Activated gamma-delta T cell (primary cell): ENCODE measurements at places on chromosomes 16 and 17.
A peak's percentile ranks its signal among the peaks of the same experiment; 100 is the strongest.

DNA sequence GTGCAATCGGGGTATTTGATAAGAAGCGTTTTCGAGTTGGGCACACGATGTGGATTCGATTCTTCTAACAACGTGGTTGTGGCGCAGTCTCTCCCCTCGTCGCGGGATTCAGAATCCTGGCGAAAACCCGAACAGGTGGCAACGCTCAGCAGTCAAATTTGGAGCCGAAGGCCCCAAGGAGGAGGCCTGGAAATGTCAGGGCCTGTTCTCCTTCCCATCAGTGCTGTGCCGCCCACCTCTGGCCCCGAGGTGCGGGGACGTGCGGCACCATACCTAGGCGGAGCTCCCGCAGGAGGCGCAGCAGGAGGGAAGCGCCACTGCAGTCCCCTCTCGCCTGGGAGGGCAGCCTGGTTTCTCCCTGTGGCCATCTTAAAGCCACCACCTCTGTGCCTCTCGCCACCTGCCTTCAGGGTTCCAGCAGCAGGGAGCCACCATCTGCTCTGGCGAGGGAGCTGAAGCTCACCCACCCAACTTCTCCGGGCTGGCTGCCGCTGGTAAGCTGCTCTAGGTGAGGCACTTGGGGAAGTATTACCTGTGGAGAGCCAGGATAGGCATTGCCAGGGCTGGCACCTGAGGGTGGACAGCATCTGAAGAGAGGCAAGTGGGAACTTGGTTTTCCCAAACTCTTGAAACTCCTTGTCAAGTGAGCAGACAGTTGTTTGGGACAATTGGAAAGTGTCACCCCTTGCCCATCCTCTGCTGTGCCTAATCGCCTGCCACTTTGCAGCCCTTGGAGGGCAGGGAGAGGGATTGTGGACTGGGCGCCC, 2.6 kb upstream of the AATF start:
- no peak for DNase-seq

DNA sequence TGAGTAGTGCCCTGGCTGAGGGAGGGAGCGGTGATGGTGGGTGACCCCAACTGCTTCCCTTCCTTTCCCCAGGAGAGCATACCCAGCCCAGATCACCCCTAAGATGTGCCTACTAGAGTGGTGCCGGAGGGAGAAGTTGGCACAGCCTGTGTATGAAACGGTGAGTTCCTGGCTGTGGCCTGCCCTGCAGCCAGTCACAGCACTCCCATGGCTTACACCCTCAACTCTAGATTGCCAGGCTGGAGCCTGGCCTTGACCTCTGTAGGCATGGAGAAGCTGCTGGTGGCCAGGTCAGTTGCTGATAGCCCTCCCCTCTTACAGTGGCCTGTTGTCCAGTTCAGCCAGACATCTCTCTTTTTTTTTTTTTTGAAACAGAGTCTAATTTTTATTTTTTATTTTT, 8.6 kb upstream of the NFATC3 start:
- no peak for DNase-seq

DNA sequence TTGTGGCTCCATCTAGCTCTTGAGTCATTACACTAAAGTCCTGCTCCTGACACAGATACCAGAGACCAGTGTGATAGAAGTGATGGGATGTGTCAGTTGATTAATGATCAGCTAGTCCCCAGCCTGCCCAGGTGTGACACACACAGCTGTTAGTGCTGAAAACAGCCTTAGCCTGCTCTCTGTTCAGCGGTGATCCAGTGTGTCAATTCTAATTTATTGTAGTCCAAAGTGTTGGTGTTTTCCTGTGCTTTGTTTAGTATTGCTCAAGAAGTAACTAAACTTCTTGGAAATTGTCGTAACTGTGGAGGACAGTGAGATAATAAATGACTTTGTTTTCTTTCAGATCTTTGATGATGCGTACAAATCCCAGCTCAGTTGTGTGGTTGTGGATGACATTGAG, 92.3 kb downstream of the WNT3 start:
- DNase-seq, result no peak

DNA sequence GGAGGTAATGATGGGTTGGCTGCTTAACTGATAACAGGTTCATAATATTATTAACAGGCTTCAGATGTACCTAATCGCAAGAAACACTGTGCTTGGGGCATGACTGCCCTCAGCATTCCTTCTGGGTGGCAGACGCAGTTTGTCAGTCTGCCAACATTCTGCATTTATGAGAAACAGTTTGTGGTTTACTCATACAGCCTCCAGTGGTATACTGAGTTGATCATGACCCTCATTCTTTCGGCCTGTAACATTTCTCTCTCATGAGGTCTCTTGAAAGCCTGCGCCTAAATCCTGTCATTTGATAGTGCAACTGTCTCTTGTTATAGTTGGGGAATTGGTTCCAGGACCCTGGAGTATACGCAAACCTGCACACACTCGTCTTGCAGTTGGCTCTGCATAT, 4.9 kb upstream of the RUSF1 start:
- DNase-seq, result no peak

DNA sequence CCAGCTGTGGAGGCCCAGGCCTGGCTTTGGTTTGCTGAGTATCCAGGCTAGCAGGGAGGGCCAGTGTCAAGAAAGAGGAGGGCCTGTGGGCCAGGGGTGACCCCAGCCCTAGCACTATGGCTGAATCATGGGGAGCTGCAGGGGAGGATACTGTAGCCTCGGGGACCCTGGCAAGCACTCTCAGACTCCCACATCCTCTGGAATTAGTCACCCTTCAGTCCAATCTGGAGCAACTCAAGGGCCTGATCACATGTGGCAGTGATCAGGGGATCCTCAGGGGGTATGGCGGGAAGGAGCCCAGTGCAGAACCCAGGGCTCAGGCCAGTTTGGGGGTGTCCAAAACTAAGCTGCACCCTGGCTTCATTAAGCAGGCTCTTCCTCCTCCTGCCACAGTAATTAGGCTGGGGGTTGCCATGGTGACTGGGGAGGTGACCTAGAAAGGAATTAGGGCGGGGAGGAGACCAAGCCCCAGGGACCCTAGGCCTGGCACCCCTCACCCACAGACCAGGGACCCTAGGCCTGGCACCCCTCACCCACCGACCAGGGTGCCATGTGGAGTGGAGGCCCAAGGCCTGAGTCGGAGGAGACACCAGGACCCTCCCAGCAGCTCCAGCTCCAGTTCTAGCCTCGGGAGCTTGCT, 5.8 kb downstream of the NLGN2 start:
- no peak for DNase-seq

DNA sequence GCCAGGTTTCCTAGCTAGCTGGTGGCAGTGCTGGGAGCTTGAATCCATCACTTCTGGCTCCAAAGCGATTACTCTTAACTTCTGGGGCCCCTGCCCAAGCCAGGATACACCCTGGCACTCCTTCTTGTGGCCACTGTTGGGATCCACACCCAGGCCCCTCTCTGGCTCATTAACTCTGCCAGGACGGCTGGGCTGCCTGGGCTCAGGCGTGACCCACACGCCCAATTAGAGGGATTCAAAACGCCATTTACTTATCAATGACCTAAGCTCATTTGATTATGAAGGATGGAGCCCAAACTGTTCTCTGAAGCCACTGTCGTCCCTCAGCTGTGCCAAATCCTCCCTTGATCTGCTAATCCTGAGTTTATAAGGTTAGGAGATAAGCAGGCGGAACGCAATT, 79.7 kb upstream of the BRD7 start:
- DNase-seq, result no peak

GRCh38 chr17:77610972-77611521, 347.5 kb upstream of the TNRC6C start:
- DNase-seq, result no peak

GRCh38 chr17:59004338-59005111, 102.2 kb downstream of the TRIM37 start:
- no peak for DNase-seq

- no peak for DNase-seq
These were observed 2.5 kb upstream of the ABCC12 start for GRCh38 chr16:48158296-48158695.

GRCh38 chr17:8910969-8911604, 43.6 kb upstream of the PIK3R6 start:
- DNase-seq, result no peak

DNA sequence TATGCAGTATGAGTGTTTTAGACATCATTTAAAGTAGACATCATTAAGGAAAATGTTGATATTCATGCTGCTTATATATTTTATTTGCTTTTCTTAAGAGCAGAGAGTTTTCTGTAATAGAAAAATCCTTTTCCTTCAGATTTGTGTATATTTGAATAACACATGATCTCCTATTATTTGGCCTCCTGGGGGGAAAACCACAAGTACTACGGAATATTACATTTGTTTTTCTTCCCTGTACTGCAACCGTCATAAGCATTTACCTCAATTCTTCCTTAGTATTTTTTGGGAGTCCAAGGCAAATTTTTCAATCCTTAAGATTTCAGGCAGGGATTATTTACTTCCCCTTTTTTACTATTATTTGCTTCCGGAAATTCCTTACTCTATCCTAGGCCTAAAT, 6.0 kb downstream of the RSPRY1 start:
- DNase-seq, result no peak

GRCh38 chr17:6660101-6660500, 8.5 kb downstream of the C17orf100 start:
- DNase-seq, result no peak

DNA sequence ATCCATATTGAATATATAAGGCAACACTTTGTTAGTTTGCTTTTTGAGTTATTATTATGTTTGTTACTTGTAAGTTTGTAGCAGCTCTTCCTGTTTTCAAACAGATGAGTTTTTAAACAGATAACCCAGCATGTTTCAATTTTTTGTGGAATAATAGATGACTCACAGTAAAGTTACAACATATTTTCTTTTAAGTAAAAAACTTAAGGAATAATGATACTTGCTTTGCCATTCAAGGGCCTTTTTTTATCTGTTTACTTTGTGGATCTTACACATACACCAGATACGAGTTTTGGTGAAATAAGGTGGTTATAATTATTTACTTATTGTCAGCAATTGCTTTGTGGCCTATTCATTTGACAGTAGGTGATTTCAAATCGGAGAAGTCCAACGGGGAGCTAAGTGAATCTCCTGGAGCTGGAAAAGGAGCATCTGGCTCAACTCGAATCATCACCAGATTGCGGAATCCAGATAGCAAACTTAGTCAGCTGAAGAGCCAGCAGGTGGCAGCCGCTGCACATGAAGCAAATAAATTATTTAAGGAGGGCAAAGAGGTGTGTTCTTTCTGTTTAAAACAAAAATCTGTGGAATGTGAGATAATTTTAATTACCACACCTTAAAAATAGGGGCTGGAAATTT, 66.3 kb downstream of the BPTF start:
- DNase-seq, result no peak

GRCh38 chr17:51230306-51230705, 29.5 kb downstream of the MBTD1 start:
- DNase-seq, result no peak

DNA sequence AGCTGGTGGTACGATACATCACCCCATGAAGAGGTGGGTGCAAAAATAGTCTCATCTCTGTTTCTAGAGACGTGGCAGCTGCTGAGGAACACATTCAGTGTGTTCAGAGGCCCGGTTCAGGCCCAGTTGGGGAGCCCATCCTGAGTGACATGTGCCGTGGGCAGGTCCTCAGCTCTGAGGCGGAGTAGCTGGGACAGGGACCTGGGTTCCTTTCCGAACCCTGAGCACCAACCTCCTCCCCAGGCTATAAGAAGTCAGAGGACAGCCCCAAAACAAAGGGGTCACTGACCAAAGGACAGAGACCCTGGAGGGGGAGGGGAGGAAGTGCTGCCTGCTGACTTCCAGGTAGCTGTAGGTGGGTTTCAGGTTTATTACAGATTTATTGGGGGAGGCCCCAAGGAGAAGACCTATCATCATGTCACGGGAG, 5.1 kb downstream of the LDHD start:
- no peak for DNase-seq

DNA sequence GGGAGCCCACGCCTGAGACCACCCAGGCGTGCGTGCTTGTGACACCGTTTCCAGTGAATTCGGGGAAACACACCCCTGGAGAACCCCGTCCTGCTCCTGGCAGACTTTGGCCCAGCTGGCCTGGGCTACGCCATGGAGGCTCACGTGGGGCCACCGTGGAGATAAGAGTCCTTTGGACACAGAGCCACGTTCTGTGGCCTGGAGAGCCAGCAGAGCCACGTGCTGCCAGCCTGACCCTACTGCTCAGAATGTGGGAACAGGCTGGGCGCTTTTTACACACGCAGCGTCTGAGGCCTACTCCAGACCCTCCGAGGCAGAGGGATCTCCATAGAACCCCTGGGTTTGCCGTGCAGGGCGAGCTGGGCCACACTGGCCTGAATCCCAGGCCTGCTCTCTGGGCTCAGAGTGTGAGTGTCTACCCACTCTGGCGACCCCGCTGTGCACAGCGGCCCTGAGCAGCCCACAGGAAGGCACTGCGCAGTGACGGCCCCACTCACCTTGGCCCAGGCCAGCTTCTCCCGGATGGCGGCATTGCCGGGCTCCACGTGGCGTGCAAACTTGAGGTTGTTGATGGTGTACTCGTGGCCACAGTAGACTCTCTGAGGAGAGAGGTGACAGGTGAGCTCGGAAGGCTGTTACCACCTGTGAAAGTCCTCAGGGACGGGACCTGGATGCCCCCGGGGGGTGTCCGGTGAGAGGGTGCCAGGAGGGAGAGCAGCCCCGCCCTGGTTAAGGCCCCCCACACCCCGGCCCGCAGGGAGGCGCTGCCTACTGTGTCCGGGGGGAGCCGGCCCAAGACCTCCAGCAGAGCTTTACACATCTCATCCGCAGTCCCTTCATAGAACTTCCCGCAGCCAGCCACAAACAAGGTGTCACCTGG, 10.0 kb downstream of the HAGH start:
- no peak for DNase-seq

- DNase-seq, result no peak
These were observed 1.8 kb downstream of the KRT15 start for GRCh38 chr17:41516830-41517283.

- DNase-seq, result no peak
These were observed 53.7 kb upstream of the GSG1L start for GRCh38 chr16:28117168-28117565.

GRCh38 chr17:39164675-39165143, 1.3 kb downstream of the ARL5C start:
- DNase-seq, result no peak

DNA sequence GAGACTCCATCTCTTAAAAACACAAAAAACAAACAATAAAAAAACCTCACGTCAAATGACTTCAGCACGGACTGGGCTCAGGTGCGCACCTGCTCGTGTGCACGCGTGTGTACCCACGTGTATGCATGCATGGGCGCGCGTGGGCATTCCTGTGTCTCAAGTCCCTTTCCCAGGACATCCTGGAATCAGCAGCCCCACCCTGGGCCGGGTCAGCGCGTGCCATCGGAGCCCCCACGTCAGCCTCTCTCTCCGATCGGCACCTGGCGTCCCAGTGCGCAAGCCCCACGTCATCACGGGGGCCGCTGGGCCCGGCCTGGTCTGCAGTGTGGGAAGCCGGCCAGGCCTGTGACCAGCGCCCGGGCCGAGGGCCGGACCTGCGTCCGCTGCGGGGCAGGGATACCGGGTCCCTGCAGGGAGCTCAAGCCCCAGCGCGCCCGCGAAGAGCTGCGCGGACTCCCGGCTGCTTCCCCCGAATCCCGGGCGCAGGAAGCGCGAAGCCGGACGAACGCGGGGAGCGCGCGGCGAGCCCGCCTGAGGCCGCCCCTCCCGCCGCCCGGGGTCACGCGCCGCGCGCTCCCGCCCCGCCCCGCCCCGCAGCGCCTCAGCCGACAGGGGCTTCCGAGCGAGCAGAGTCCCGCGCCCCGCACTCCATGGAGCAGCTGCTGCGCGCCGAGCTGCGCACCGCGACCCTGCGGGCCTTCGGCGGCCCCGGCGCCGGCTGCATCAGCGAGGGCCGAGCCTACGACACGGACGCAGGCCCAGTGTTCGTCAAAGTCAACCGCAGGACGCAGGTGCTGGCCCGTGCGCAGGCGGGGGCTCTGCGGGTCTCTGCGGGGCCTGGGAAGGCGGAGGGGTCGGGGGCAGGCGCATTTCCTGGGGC, at the start of gene FN3K:
Gene FN3K (plus strand): TSS at position 629 of the 880 bp plus-strand sequence. CDS start 22 bp downstream, at position 651.
- DNase-seq, result peak; percentile 42

- no peak for DNase-seq
These were observed 20.0 kb downstream of the ACSF3 start for GRCh38 chr16:89113661-89114060.
